ENCODE measurements at places on chromosomes 13 and 19. TPM values are rescaled to one million over a fixed set of nuclear protein-coding genes. Genes with fewer than 3 reads are reported as not detected.

KLF1 gene
- not detected for total RNA-seq

ZNF180 gene
- 10.1 TPM for total RNA-seq

GRCh38 chr13:114027826-114028225 is 54.0 kb upstream of the C13orf46 start:
- no peak for DNase-seq

DNA sequence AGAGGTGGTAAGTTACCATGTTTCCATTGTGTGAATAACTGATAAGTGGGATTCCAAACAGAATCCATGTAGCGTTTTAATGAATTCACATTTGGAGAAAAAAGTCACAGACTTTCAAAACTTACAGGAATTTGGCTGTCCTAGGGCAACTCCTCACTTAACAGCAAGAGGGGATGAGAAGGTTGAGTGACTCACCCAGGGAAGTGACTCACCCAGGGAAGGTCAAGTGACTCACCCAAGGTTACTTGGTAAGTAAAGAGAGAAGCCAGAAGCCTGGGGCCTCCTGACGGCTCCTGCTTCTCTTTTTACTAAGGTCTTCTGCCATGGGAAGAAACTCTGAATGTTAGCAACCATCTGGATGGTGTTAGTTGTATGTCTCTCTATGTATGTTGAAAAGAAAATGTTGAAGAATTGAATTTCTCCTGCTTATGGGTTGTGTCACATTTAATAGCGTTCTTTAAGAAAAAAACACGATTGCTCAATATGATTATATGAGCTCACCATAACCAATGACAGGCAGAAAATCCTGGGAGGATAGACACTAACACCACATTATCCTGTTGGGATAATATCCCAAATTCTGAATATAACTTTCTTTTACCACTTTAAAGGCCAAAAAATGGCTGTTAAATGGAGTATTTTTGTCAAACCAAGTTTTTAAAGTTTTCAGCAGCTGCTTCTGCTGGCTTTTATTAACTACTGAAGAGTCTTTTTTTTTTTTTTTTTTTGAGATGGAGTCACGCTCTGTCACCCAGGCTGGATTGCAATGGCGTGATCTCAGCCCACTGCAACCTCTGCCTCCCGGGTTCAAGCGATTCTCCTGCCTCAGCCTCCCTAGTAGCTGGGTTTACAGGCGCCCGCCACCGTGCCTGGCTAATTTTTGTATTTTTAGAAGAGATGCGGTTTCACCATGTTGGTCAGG is 195.6 kb downstream of the GGACT start:
- DNase-seq = peak; percentile 69

DNA sequence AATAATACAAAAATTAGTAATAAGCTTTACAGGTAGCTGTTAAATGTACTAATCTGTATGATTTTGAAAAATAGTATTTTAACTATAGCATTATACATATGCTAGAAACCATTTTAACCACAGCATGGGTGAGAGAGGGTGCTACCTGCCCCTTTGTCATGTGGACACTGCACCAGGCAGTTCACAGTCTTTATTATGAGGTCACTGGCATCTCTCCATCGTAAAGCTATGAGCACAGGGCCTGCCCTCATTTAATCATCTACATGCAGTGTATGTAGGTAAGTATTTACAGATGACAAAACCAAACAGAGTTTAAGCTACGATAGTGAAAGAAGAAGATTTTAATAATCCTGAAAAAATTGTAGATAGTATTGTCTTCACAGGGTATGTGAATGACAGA is 21.7 kb downstream of the EDNRB start:
- no peak for DNase-seq

- no peak for DNase-seq
Observed at GRCh38 chr13:40163066-40164000, 503.1 kb downstream of the FOXO1 start.

DNA sequence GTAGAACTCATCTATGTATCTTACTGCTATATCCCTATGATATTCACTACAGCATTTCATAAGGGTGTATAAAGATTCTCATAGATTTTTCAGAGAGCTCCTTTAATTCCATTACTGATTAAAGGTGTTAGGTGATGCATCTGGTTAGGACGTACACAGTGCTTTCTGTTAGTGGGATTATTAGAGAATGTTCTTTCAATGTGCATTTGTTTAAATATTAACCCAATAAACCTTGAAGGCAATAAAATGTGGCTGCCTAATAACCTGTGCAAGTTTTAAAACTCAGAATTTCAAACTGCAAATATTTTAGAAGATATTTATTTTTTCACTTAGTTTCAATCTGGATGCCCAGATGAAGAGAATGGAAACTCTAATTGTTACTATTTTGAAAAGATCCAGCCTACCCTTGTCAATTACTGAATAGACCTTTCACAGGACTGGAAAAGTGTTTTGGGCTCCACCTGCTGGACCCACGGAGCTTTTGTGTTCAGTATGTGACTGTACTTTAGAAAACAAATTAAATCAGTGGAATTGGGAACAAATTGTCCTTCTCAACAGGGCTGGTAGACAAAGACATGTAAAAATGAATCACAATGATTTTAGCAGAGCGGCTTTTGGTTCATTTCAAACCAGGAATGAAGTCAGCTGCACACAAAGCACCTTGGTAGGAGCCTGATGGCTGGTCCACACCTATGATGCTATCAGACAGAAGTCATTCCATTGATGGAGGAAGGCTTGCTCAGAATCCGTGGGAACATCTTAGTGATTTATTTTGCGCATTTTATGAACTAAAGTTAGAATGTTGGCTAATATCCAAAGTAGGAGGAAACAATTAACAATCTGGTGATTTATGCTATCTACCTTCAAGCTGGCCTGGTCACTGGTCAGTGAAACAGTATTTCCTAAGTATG is 89.4 kb upstream of the RAP2A start:
- DNase-seq = peak; percentile 85

GRCh38 chr19:33795370-33796163 is 1.1 kb upstream of the KCTD15 start:
- DNase-seq = peak; percentile 85

CEACAM21 gene
- 2.0 TPM for total RNA-seq

DNA sequence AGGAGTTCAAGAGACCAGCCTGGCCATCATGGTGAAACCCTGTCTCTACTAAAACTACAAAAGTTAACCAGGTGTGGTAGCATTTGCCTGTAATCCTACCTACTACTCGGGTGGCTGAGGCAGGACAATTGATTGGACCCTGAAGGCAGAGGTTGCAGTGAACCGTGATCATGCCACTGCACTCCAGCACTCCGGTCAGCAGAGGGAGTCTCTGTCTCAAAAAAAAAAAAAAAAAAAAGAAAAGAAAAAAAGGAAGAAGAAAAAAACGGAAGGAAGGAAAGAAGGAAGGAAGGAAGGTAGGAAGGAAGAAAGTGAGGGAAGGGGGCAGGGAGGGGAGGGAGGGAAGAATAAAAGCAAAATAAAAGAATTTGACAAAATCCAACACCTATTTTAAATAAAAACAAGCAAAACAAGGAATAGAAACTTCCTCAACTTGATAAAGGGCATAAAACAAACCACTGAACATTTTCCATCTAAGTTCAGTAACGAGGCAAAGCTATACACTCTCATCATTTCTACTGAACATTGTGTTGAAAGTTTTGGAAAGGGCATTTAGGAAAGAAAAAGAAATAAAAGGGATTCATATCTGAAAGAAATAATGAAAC is 411.6 kb upstream of the SLITRK5 start:
- peak; percentile 10 for DNase-seq

DNA sequence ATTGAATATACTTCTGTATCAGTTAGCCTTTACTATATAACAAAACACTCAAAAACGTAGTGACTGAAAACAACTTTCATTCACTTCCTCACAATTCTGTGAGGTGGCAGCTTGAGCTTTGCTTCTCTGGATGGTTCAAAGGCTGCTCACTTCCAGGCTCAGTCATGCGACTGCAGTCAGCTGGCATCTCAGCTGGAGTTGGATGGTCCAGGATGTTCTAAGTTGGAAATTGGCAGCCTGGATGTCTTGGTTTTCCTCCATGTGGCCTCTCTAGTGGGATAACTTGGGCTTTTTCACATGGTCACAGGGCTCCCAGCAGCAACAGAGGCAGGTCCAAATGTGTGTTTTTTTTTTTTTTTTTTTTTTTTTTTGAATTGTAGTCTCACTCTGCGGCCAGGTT is 204.4 kb downstream of the LACC1 start:
- no peak for DNase-seq

- no peak for DNase-seq
Observed at GRCh38 chr13:46565808-46566750, 13.1 kb downstream of the LRCH1 start.

GRCh38 chr13:50162001-50162400 is 146.8 kb downstream of the KCNRG start:
- no peak for DNase-seq

GRCh38 chr13:47708386-47708785 is 292.7 kb downstream of the SUCLA2 start:
- no peak for DNase-seq

- DNase-seq = no peak
Observed at GRCh38 chr13:71902676-71903075, 35.7 kb upstream of the DACH1 start.

KLK13 gene
- 10.0 TPM for total RNA-seq

Data from stomach (tissue), 19 donors.